ENCODE measurements at places on chromosomes 7 and 10.
A peak's percentile ranks its signal among the peaks of the same experiment; 100 is the strongest.

GRCh38 chr10:70656489-70656888, 15.8 kb upstream of the ADAMTS14 start:
- no peak for DNase-seq

- no peak for DNase-seq
Observed at GRCh38 chr7:111660478-111660877, 98.2 kb upstream of the IMMP2L start.

DNA sequence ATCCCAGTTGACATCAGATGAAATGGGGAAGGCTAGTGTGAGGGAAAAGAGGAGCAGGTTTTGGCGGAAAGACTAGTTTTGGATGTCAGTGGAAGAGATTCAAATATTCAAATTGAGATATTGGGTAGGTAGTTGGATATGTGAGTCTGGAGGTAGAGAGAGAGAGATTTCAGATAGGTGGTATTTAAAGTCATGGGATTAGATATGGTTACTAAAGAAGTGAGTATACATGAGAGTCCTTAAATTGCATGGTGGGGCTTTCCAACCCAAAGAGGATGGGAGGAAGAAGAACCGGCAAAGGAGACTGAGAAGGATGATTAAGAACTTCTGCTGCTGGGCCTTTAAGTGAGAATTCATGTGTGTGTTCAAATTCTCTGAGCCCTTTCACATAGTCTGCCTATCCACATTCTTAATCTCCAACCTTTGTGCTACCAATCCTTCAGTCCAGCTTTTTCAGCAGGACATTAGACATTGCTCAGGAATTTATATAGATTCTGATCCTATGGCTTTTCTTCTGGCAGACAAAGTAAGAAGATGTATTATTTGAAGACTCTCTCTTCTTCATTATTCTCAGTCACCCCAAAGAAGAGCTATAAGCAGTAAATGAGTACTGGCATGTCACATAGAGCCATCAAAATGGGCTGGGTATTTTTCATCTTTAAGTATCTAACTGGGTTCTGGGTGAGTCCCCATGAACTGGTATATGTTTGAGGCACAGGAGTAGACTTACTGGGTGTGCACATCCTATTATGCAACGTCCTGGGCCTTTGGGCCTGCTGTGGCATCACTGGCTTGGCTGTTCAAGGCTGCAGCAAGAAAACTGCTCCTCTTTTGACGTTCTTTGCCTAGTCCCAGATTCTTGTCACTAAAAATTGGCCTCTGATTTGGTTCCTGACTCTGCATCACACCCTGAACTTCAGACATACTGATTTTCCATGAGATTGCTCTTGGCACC, 33.6 kb downstream of the ST7 start:
- DNase-seq, result no peak

GRCh38 chr7:37336259-37336658, 112.4 kb downstream of the ELMO1 start:
- no peak for DNase-seq

DNA sequence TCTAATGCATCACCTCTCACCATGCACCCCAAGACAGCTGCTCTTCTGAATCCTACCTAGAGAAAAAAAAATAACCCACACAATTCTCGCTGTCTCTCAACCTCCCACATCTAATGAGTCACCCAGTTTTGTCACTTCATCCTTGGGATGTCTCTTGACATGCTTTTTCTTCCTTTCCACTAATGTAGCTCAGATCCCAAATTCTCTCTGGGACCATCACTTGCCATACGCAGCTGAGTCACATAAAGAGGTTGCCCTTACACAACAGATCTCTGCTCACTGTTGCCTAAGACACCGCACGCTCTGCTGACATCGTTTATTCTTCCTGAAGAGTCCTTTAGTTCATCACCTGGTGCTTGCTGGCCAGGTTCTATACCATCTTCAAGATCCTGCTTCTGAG, 606.0 kb upstream of the GALNT17 start:
- DNase-seq, result no peak

DNA sequence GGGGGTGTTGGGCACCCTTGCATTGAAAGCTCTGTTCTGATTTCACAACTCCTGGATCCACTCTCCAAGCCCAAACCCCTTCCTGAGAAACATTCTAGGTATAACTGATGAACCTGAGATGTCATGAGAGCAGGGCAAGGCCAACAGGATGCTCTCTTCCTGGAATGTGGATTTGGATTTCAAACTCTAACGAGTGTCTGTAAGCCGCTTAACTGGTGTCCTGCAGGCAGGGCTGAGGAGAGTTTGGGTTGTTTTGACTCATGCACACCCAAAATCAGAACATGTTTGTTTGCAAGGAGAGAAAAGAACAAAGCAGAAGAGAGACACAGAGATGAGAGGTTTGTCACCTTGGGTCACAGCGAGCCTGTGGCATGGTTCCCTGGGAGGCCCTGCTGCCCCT, 24.6 kb upstream of the AKR1E2 start:
- DNase-seq, result no peak

- peak; percentile 66 for DNase-seq
Observed at GRCh38 chr7:81232084-81232799, 313.4 kb upstream of the SEMA3C start.

- peak; percentile 79 for DNase-seq
Observed at GRCh38 chr10:97497572-97498075, 598 bp downstream of the MMS19 start.

- no peak for DNase-seq
Observed at GRCh38 chr10:95881316-95881715, 26.5 kb upstream of the CC2D2B start.

GRCh38 chr10:88315755-88316154, 267.4 kb downstream of the RNLS start:
- DNase-seq, result no peak

DNA sequence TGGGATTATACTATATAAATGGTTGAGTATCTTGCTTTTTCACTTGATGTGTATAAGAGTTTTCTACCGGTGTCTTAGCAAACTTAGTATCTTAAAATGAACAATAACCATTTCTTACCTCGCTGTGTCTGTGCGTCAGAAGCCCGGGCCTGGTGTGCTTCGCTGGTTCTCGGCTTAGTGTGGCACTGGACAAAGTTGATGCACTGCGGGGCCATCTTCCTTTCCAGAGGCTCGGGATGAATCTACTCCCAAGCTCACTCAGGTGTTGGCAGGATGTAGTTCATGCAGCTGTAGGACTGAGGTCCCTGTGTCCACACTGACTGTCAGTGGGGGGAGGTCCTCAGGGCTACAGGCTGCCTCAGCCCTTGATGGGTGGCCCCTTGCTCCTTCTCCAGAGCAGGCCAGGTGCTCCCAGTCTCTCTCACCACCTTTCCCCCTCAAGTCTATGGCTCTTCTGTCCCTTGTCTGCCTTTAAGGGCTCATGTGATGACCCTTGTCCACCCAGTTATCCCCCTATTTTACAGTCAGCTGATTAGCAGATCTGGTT, 227.8 kb downstream of the GLRX3 start:
- no peak for DNase-seq

- no peak for DNase-seq
Observed at GRCh38 chr7:28626624-28627262, 214.4 kb downstream of the CREB5 start.

- no peak for DNase-seq
Observed at GRCh38 chr7:98797150-98797549, 72.7 kb downstream of the TMEM130 start.

DNA sequence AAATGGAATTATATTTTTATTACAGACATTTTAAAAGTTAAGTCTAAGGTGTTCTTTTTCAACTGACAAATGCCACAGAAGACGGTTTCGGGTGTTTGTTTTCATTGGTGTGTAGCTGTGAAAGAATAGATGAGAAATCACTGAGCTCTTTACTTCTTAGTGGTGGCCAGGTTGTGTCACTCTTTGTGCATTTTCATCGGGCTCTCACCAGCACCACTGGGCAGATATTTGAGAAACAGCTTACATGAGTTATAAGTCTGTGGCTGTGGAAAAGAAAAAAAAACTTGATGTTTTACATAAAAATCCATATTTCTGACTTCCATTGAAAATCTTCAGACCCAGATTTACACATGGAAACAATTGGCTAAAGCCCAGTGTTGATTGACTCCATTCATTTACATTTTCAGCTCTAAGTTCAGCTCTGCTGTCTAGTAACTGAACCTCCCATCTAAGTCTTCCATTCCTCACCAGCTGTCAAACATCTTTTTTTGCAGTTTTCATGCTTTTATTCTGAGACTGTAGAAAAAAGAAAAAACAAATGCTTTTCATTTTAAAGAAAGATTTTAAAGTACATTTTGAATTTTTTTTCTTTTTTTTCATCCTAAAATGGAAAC, 22.3 kb downstream of the CABCOCO1 start:
- no peak for DNase-seq

- DNase-seq, result no peak
Observed at GRCh38 chr10:19316204-19316870, 267.7 kb downstream of the MALRD1 start.

- DNase-seq, result no peak
Observed at GRCh38 chr10:14659626-14660196, 115.0 kb downstream of the FAM107B start.

GRCh38 chr10:103667356-103667755, 173.9 kb downstream of the NEURL1 start:
- DNase-seq, result peak; percentile 86

- DNase-seq, result no peak
Observed at GRCh38 chr7:34361663-34362250, 296.3 kb upstream of the NPSR1 start.

GRCh38 chr10:131905267-131905571, 4.4 kb downstream of the PPP2R2D start:
- no peak for DNase-seq

Measured in right forelimb (tissue), 1 donor.